ENCODE measurements at places on chromosomes 2 and 18. TPM values are rescaled to one million over a fixed set of nuclear protein-coding genes. Genes with fewer than 3 reads are reported as not detected.

Gene TXNDC2
- not detected for total RNA-seq

Gene PJVK
- total RNA-seq, result 4.3 TPM

GRCh38 chr2:52070665-52071064 lies 1038.7 kb upstream of the NRXN1 start:
- no peaks in the 10 kb centered on the region for H3K27me3 ChIP-seq
- H3K4me1 ChIP-seq, result no peaks in the 10 kb centered on the region
- H3K4me3 ChIP-seq, result no peak overlapping the region
- no peaks in the 10 kb centered on the region for H3K36me3 ChIP-seq
- no peak overlapping the region for H3K27ac ChIP-seq

DNA sequence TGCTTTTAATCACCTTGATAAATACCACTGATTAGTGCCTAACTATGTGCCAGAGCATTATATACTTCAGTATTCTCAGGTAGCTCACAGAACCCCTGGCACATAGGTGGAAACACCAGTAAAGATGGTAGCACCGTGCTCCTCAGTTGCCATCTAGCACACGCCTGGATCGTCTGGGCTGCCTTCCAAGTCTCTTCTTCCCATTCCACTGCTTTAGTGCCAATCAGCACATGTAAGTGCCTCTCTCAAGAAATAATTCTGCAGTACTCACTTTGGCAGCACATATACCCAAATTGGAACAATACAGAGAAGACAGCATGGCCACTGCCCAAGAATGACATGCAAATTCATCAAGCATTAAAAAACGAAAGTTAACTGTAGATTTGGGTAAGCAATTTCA lies 13.0 kb downstream of the POLR2D start:
- no peak overlapping the region for H3K27ac ChIP-seq
- H3K27me3 ChIP-seq, result no peaks in the 10 kb centered on the region
- H3K36me3 ChIP-seq, result peaks cover 5% of the 10 kb centered on the region
- DNase-seq, result no peak
- no peaks in the 10 kb centered on the region for H3K4me1 ChIP-seq

- peak; percentile 56 for DNase-seq
- no peaks in the 10 kb centered on the region for H3K36me3 ChIP-seq
- H3K4me1 ChIP-seq, result peaks cover 8% of the 10 kb centered on the region
- no peaks in the 10 kb centered on the region for H3K27me3 ChIP-seq
Observed at GRCh38 chr2:70948337-70949003, 12.8 kb downstream of the ATP6V1B1 start.

GRCh38 chr2:84231478-84231877 lies 227.6 kb downstream of the SUCLG1 start:
- H3K27ac ChIP-seq, result no peak overlapping the region
- no peak for DNase-seq
- no peaks in the 10 kb centered on the region for H3K4me1 ChIP-seq
- H3K36me3 ChIP-seq, result no peaks in the 10 kb centered on the region
- no peaks in the 10 kb centered on the region for H3K27me3 ChIP-seq

- H3K27ac ChIP-seq, result no peak overlapping the region
- H3K4me1 ChIP-seq, result no peaks in the 10 kb centered on the region
- no peaks in the 10 kb centered on the region for H3K36me3 ChIP-seq
- H3K4me3 ChIP-seq, result no peak overlapping the region
- H3K27me3 ChIP-seq, result no peaks in the 10 kb centered on the region
Observed at GRCh38 chr2:101087638-101088037, 63.5 kb downstream of the TBC1D8 start.

DNA sequence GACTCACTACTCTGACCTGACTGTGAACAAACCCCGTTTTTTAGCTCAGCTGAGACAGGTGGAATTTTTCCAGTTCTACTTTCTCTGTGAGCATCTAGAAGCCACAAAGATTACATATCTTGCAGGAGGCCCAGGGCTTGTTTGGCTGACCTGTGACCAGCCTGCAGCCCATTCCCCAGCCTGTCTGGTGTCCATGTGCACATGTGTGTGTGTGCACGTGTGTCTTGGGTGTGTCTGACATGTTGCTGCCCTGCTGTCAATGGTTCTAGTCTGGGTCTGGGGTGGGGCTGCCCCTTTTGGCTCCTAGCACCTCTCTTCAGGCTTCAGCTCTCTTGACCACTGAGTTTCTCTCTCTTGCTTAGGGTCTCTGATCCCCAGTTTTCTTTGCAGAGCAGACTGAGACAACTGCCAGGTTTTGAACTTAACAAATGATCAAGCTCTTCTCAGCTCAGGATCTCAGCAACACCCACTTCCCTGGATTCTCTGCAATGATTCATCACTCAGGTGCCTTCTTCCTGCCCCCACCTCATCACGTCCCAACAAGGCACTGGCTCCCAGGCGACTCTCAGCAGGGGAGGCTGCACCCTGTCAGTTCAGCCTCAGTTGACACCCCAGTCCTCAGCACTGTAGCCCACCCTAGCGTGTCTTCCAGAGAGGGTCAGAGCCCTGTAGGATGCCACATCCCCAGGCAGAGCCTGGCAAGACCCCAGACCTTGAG lies 130.3 kb downstream of the CELF4 start:
- H3K27ac ChIP-seq, result no peak overlapping the region
- no peaks in the 10 kb centered on the region for H3K4me1 ChIP-seq
- no peaks in the 10 kb centered on the region for H3K27me3 ChIP-seq
- DNase-seq, result no peak

DNA sequence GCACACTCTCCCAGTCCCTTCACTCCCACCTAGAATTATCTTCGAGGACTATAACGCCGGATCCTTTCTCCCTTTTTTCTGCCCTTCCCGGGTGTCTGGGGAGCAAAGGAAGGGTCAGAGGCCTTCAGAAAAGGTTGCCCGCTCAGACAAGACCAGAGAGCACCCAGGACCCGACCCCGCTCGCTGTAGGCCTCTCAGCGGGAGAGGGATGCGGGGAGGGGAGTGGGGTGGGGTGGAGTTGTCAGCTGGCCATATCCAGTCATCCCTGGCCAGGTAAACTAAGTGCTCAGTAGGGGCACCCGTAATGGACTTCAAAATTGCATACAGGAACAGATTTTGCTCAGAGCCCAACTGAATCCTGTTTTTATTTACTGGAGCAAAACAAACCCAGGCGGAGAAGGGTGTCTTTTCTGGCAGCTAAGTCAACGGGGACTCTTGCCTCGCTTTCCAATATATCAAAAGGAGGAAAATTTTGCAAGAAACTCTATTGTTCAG lies 65.0 kb downstream of the NOL4 start:
- H3K4me3 ChIP-seq, result no peak overlapping the region
- no peak overlapping the region for H3K27ac ChIP-seq
- H3K4me1 ChIP-seq, result peaks cover 3% of the 10 kb centered on the region
- no peaks in the 10 kb centered on the region for H3K36me3 ChIP-seq

All from fibroblast of lung (primary cell).